ENCODE measurements at places on chromosomes 3 and 15.

DNA sequence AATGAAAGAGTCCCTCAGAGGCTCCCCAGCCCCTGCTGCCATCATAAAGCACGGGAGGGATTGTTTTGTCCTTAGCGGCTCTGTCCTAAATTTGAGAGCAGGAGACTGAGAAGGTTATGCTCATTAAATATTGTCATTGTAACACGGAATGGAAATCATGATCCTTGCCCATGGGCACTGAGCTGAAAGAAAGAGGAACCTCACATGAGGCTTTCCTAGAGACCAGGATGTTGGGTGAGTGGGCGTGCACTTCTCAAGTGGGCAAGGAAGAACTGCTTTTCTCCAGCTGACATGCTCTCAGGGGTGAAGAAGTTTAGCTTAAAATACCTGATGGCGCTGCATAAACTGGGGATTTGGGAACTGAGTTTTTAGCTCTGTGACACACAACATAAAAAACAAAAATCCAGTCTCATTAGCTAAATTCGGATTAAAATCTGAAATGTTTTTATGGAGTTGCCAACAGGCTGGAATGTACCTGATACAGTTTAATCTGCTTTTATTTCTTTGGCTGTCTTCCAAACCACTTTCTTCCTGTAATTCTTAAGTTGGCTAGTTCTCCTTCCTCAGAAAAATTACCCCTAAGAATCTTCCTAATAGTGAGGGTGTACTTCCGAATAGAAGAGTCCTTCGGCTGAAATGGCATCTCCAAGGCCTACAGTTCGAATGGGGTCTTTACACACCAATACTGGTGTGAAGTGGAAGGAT lies 31.7 kb downstream of the ADPGK start:
- ATAC-seq, result no peak

GRCh38 chr3:36868614-36869436 lies 76.0 kb downstream of the TRANK1 start:
- peak; percentile 73 for ATAC-seq

DNA sequence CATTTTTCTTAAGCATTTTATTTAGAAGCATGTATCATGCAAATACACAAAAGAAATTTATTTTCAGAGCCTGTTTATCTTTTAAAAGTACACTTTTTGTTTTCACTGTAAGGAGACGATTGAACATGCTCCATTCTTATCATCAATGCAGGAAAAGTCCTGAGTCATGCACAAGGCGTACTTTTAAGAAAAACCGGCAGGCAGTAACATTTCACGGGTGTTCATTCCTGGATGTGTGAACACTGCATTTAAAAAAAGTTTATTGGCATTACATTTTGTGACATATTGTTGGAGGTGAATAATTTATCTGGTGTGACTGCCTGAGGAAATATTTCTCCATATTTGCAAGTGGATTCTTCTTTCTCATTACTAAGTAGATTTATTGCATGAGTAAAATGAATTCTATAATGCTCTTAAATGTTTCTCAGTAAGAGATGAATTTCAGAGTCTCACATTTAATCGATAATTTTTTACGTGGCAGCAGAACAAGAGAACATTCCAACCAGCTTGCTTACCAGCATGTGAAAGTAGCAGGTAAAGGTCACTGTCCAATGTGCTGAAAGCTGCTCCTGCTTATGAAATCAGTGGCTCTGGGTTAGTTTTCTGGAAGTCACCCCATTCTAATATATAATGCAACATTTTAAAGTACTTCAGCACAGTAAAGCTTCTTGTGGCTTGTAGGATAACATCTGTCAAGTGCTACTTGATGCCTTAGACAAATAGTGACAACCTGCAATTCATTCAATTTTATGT lies 87.0 kb downstream of the SV2B start:
- ATAC-seq, result no peak

GRCh38 chr3:161291191-161291901 lies 70.2 kb downstream of the NMD3 start:
- ATAC-seq, result no peak

DNA sequence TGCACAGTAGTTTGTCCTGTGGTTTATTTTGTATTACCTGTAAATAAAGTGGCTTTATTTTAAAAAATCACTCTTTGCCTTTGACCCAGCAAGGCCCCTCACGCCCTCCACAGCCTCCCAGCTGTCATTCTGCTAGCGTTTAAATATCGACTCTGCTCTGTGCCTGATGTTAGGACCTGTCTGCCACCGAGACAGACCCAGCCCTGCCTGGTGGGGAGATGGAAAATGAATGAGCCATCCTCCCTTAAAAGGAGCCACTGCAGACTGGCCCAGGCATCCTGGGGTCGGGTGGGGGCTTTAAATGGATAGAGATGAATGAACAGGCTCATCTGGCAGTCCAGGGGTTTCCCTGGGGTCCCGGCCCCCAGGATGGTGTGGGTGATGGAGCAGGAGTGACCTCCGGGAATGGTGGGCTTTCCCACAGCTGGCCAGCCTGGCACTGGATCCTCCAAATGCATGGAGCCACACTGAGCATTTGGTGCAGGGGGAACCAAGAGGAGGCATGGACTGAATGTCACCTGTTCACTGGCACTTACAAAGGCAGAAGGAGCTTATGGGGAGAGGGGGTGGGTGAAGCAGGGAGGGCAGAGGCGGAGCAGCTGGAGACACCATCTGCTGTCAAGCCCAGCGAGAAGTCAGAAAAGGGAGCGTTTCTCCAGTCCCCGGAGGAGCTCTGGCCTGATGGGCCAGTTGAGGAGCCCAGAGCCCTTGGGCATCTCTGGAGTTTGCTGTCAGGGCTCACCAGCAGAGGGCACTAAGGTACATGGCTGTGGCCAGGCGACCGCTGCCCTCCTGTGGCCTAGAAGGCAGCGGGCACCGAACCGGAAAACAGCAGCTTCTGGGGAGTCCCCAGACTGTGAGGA lies 11.9 kb downstream of the GRM2 start:
- ATAC-seq, result peak; percentile 61

- no peak for ATAC-seq
Observed at GRCh38 chr15:38238311-38238710, 14.3 kb upstream of the SPRED1 start.

GRCh38 chr3:43870120-43870519 lies 179.4 kb downstream of the ABHD5 start:
- no peak for ATAC-seq

DNA sequence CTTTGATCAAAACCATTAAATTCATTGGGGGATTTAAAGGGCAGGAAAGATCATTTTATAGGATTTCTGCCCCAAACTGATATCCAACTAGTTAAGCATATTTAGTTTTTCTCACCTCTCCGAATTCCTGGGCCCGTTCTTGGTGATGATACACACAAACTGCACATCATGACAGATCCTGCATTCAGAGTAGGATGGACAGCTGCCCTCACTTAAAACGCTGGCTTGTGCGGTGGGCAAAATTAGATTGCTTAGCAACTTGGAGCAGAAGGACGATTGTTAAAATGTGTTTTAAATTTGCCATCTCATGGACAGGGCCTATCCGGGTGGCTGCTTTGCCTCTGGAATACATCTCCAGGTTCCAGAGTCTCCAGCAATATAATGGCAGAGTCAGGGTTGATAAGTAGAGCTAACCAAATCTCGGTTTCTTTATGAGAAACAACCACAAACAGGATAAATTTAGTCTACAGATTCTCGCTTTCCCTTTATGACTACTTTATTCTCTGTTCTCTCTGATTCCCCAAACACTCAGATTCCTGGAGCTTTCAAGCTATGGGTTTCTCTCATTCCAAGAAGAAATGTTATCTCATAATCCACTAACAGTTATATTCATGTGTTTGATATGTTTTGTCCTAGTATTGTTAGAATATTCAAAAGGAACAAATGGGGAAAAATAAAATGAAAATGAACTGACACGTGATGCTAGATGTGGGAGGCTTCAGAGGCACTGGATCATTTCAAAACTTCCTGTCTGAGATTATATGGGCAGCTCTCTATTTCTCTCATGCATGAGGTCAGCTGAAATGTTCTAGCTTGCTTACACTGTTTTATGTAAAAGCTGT lies 1014.1 kb upstream of the SEMA6D start:
- no peak for ATAC-seq

GRCh38 chr3:173618703-173619102 lies 221.2 kb downstream of the NLGN1 start:
- ATAC-seq, result no peak

DNA sequence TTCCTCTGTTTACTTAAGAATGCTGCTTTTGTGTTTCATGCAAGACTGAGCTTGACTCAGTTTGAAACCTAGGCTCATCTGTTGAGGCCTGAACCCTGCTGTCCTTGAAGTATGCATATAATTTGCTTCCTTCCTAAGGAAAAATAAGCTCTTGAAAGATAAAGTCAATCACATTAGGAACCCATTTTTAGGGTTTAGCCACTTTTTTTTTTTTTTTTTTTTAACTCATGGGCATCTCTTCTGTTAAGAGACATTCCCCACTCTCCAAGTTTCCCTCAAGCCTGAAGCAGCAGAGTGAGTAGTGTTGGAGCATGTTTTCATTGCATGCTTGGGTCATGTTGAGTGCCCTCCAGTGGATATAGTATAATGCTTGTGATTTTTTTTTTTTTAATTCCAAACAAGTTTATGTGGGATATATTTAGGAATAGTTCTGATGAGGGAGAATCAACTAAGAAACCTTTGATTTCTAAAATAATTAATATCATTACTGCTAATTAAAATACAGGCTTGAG lies 3.6 kb downstream of the CTNNB1 start:
- no peak for ATAC-seq

GRCh38 chr3:61664105-61664482 lies 102.7 kb downstream of the PTPRG start:
- no peak for ATAC-seq

DNA sequence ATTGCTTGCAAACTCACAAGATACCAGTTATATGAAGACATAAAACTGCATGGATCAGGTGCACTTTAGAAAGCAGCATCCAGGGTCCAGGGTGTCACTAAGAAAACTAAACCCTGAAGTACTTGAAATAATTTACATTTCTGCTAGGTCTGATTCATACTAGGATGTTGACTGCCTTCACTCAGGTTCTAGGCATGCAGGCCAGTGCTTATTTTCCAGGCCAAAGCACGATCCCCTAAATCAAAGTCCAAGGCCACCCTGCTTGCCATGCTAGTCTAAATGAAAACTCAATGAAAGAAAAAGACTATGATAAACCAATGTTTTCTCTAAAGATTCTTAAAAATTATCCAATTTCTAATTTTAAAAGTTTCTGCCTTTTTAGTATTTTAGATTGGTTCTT lies 49.4 kb downstream of the GREM1 start:
- no peak for ATAC-seq

- ATAC-seq, result no peak
Observed at GRCh38 chr15:71131601-71132362, 16.5 kb downstream of the THSD4 start.

DNA sequence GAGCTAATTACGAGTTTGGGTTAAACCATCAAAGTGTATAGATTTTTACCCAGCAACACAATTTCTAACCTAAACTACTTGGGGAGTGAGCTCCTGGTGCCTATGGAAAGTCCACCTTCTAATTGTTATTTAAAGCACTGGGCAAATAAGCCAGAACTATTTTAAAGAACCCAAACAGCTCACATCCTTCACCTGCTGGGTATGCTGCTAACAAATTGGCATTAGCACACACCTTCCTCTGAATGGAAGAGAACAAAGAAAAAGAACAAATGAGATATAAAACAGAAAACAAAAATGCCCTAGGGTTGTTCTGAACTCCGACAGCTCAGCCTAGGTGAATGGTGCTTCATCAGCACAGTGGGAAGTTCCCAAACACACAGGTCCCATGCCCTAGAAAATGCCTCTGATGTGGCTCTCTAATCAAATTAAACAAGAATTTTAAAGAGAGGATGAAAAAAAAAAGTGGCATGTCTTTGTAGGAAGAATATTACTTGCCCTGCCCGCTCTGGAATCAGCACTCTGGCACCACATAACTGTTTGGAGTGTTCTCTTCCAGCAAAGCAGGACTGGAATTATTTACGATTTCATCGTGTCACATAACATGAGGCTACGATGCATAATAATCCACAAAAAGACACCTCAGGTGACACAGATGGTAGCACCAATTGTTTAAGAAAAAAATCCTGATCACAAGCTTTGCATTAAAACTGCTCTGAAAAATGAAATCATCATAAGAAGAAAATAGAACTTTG lies 334.4 kb downstream of the GBE1 start:
- no peak for ATAC-seq

DNA sequence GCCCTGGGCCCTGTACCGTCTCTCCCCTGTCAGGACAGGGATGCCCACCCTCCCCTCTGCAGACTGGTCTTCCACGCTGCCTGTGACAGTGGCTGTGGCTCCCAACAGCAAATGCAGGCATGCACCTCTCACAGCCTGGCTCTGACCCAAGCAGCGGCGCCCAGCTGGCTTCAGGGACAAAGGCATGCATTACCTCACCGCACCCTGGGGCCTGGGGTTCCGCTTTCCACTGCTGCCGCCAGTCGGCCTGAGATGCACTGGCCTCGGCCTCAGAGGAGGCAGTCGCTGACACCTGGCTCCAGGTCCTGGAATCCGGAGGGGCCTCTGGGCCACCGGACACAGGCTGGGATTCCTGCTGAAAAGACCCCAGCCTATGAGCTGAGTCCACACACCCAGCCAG lies 70.3 kb downstream of the SCN5A start:
- ATAC-seq, result no peak
